Activated CD4-positive, alpha-beta T cell treated with anti-CD3 and anti-CD28 coated beads for 1 hour (primary cell): ENCODE measurements at places on chromosomes 16 and 17.
A peak's percentile ranks its signal among the peaks of the same experiment; 100 is the strongest.

- peak; percentile 37 for DNase-seq
Observed at GRCh38 chr16:46929378-46930332, 43.8 kb downstream of the DNAJA2 start.

DNA sequence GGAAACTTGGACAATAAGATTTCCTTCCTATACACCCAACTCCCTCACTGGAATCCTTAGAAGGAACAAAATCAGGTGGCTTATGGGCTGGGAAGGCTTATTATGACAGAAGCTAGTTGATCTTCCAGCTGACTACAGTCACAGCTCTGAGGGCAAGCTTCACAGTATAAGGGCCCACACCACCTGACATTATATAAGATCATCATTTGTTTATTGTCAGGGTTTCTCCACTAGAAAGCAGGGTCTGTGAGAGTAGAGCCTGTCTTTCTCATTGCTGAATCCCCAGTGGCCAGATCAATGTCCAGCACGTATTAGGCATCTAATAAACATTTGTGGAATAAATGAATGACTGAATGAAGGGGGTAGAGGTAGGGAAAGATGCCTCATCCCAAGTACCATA is 57.8 kb upstream of the PHOSPHO1 start:
- DNase-seq, result no peak

- DNase-seq, result no peak
Observed at GRCh38 chr17:77709594-77709993, 248.9 kb upstream of the TNRC6C start.

DNA sequence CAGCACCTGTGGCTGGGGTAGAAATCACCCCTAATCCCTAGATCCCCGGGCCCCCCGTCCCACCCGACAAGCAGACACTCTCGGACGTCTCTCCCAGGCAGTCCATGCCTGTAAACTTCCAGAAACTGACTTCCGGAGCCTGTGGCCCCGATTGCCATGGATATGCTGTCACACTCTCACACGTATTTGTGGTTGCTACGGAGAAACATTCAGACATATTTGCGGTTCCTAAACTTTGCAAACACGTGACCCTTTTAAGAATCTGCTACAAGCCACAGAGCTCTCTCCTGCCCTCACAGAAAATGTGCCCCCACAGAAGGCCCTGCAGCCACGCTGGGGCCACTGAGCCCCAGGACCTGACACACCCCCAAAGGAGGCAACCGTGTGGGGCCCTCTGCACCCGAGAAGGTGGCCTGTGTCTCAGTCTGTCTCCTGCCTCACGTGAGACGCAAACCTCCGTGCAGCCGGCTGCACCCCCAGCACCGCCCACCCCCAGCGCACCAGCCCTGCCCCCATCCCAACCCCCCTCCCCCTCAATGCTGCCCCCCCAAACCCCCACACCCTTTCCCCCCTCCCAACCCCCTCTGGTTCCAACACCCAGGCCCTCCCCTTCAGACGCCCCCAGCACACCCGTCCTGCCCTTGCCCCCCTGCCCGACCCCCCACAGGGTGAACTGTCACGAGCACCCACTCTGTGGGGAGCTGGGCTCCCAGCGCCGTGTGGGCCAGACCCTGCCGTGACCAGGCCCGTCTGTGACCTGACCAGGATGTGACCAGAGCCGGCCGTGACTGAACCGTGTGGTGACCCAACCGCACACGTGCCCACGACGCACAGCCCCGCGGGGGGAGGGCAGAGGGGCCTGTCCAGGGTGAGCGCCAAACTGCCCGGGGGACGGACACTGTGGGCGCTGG is 66.3 kb upstream of the METRNL start:
- no peak for DNase-seq

- DNase-seq, result no peak
Observed at GRCh38 chr17:49357516-49357915, 4.5 kb downstream of the ZNF652 start.

DNA sequence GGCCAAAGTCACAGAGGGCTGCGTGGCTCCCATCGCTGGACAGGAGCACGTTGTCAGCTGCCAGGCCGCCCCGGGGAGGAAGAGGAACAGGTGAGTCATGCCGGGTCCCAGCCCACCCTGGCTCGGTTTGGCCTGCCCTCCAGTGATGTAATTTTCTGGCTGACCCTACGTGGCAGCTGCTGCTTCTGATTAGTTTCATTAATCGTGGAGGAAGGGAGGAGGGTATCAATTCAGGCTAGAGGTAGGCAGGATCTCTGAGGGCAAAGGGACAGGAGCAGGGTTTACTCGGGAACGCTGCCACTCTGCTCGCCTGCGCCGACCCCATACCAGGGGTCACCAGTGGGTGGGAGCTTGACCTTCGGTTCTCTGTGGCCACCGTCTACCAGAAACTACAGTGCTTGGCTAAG is 11.7 kb upstream of the SPATA32 start:
- DNase-seq, result no peak

GRCh38 chr17:56638591-56639051 is 45.1 kb downstream of the NOG start:
- DNase-seq, result no peak

DNA sequence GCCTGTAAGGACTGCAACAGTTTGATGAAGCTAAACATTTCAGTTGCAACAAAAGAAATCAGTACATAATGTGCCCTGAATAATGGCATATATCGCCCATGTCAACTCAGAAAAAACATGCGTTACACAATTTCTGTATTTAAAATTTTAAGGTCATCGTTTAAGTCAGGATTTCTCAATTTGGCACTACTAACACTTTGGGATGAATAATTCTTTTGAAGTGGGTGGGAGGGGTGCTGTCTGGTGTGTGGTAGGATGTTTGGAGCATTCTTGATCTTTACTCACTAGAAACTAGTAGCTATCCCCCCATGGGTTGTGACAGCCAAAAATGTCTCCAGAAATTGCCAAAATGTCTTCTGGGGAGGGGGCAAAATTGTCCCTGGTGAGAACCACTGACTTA is 50.7 kb upstream of the CNTNAP4 start:
- no peak for DNase-seq

- DNase-seq, result no peak
Observed at GRCh38 chr17:19409066-19409465, 2.0 kb upstream of the RNF112 start.

GRCh38 chr17:37123386-37123785 is 174.6 kb downstream of the AATF start:
- no peak for DNase-seq

DNA sequence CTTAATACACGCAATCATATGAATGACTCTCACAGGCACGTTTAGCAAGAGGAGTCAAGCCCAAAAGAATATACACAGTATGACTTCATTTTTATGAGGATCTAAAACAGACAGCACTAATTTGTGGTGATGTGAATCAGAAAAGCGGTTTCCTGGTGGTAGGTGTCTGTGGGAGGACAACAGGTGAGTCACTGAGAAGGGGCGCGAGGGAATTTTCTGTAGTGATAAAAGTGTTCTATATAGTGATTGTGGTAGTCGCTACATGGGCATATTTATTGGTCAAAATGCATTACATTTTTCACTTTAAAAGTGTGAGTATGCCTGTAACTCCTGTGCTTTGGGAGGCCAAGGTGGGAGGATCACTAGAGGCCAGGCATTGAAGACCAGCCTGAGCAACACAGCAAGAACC is 7.6 kb upstream of the TNRC6A start:
- no peak for DNase-seq

DNA sequence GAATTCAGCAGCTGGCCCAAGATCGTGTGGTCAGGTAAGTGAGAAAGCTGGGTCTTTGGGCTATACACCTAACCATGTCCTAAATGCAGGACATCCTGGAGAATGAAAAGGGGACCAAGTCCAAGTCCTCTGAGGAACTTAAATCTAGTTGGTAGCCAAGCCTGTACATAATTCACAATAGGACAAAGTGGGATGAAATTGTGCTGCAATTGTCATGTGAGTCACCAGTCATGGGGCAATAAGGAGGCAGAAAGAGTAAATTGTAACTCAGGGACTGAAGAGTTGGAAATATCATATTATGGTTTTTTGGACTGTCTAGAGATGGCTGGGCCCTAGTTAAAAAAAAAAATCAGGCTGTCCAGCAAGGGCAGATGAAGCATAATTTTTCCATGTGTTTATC is 202.6 kb downstream of the CYLD start:
- no peak for DNase-seq
